ENCODE measurements at places on chromosomes 6 and 20. TPM values are rescaled to one million over a fixed set of nuclear protein-coding genes. Genes with fewer than 3 reads are reported as not detected.
A peak's percentile ranks its signal among the peaks of the same experiment; 100 is the strongest.

DNA sequence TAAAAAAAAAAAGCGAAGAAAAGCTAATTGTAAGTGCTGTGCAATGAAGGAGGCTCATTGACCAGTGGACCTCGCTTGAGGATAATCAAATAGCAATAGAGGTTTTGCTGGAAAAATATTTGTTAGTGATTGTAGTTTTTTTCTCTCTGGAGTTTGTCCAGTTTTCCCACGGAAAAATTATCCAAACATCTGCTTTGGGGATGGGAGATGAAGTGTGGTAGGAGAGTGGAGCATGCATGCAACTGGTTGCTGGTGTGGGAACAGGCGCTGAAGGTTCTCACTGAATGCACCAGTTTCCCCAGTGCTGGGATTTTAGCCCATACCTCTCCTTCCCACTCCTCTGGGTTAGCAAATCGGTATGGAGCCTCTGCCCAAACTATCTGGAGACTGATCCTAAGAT lies 281.7 kb upstream of the TAB2 start:
- no peak for DNase-seq

GRCh38 chr20:57467742-57468141 lies 57.2 kb downstream of the CTCFL start:
- DNase-seq = no peak

Gene CAGE1
- polyA plus RNA-seq = 0.14 TPM

Gene DAAM2
- polyA plus RNA-seq = 27.3 TPM

GRCh38 chr6:126235363-126235762 lies 104.6 kb upstream of the CENPW start:
- DNase-seq = no peak

Gene ENPP3
- polyA plus RNA-seq = 0.15 TPM

DNA sequence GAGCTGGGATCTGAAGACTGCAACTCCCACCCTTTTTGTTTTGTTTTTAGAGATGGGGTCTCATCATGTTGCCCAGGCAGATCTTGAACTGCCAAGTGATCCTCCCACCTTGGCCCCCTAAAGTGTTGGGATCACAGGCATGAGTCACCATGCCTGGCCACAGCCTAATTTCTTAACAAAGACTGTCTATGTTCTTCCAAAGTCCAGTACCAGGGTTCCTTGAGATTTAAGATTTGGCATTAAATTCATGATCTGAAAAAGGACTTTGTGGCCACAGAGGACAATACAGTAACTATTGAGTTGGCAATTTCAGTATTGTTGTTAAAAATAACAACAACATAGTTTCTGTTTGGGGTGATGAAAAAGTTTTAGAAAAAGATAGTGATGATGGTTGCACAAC lies 28.7 kb upstream of the BEND3 start:
- DNase-seq = no peak

GRCh38 chr6:100553243-100553642 lies 88.5 kb upstream of the SIM1 start:
- no peak for DNase-seq

GRCh38 chr20:46357030-46357514 lies 48.8 kb upstream of the CDH22 start:
- DNase-seq = no peak

Gene ADGRF4
- not detected for polyA plus RNA-seq

Gene PTPRK
- polyA plus RNA-seq = 19.0 TPM

GRCh38 chr6:33849500-33850075 lies 45.8 kb upstream of the MLN start:
- no peak for DNase-seq

- no peak for DNase-seq
These were observed 988.7 kb downstream of the KIF16B start for GRCh38 chr20:15584507-15584906.

Gene EMILIN3
- polyA plus RNA-seq = 26.6 TPM

DNA sequence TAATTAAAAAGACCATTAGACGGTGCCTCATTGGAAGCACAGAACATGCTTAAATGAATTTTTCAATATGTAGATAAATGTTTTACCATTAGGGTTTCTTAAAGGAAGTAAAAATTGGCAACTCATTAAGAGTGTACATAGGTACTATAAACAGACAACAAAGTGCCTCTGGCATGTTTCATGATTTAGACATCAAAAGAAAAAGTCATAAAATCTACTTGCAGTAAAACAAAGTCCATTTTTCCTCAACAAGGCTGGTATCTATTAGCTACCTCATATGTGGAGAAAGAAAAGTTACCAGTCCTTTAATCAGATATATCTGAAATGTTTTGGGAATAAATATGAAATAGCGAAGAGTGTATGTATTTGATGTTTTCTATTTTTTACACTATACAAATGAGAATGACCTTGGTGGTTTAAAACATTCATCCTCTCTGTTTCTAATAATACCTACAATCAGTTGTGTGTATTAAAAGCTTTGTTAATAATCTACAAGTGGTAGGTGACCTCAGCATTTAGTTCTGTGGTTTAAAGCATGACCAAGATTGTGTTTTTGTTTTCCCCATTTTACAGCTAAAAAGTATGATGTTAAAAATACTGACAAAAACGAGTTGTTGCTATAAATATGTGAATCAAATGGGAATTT lies 87.5 kb downstream of the HDGFL1 start:
- no peak for DNase-seq

DNA sequence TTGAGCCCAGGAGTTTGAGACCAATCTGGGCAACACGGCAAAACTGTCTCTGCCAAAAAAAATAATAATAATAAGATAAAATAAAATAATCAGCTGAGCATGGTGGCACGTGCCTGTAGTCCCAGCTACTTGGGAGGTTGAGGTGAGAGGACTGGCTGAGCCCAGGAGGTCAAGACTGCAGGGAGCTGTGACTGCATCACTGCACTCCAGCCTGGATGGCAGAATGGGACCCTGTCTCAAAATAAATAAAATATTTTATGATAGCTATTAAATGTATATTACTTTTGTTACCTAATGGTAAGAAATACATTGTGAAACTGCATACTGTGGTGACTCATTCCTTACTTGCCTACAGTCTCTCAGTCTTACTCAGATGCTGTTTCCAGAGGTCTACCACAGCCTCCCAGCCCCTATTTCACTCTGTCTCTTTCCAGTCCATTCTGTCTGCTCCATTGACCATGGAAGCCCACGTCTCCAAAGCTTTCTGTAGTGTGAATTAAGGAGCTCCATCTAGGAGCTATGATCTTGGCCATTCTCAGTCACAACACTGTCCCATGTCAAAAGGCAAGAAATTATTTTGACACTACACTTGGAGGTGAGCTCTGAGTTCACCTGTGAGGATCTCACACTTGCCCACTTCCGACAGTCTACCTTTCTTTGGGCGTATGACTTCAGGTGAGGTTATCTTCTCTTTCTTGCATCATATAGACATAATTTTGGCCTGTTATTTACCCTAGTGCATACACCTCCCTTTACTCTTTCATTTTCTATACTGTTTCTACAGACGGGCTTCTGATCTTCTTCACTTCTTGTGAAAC lies 22.4 kb upstream of the SNX9 start:
- DNase-seq = no peak

GRCh38 chr6:148840256-148840655 lies 93.4 kb downstream of the UST start:
- DNase-seq = no peak

Gene DLK2
- 4.3 TPM for polyA plus RNA-seq

Gene DEFB125
- polyA plus RNA-seq = not detected

DNA sequence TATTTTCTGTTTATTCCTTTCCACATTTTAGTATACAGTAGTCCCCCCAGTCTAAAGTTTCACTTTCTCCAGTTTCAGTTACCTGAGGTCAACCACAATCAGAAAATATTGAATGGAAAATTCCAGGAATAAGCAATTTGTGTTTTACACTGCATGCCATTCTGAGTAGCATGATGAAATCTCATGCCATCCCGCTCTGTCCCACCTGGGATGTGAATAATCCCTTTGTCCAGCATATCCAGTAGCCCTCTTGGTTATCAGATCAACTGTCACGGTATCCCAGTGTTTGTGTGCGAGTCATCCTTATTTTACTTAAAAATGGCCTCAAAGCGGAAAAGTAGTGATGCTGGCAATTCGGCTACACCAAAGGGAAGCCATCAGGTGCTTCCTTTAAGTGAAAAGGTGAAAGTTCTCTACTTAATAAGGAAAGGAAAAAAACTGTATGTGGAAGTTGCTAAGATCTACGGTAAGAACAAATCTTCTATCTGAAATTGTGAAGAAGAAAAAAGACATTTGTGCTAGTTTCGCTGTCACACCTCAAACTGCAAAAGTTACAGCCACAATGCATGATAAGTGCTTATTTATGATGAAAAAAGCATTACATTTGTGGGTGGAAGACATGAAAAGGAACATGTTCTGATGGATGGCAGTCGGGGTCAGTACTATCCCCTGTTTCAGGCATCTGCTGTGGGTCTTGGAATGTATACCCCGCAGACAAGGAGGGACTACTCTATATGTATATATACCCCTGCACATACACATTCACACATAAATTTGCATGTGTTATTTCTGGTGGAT lies 11.3 kb downstream of the NOX3 start:
- DNase-seq = no peak

- peak; percentile 47 for DNase-seq
These were observed 27.9 kb downstream of the PPARD start for GRCh38 chr6:35370124-35370741.

DNA sequence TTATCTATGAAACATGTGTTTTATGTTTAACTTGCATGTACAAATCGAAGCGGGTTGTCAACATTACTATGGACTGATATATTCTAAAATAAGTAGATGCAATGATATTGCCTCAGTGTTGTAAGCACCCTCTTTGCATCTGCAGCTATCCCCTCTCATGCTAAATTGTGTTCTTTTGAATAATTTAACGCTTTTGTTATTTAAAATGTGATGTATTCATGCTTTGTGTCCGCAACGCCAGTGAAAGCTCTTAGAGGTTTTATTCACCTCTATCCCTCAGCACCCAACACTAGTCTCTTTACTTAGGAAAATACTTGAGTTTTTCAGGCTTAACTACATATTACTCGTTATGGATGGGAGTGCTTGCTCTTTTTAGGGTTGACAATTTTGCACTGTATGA lies 173.7 kb upstream of the ID4 start:
- DNase-seq = no peak

DNA sequence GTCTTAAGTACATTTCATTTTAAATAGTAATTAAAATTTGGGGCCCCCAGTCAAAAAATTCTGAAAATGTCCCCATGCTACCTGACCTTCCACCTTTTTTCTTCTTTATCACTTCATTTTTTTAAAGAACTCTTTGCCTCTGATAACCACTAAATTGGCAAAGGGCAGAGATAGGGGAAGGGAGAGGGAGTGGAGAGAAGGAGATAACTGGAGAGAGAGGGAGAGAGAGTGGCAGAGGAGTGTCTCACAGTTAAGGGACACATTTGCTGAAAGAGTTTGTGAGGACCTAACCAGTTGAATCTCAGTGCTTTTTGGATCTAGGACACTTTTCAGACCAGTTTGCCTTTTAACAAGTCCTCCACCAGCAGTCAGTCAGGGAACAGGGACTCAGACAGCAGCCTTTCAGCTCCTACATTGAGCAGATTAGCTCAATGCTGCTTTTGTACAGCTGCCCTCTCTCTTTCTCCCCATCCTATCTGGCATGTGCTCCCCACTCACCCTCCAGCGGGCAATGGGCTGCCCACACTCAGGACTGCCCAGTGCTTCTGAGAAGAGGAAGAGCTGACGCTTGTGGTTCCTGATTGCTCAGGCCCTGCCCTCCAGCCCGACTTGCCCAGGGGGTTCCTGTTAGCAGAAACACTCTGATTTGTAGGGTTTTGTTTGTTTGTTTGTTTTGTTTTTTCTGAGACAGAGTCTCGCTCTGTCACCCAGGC lies 14.4 kb downstream of the ARMC2 start:
- DNase-seq = no peak

DNA sequence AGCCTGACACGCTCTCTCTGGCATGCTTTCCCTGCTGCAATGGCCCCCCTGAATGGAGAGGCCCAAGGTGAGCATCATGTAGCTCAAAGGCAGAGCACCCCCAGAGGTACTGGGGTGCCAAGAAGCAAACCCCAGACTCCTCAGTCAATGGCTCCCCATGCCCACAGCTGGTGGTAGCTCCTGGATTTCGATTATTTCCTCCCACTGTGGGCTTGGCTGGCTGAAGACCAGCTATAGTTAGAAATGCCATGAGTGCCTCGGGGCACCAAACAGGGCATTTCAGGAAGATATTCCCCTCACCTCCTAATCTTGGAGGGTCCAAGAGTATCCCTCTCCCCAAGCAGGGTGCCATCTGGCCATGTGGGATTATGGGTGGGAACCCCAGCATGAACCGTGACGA lies 16.8 kb downstream of the MAP1LC3A start:
- no peak for DNase-seq

Gene FKBP1C
- 0.17 TPM for polyA plus RNA-seq

GRCh38 chr6:158068156-158068892 lies 86.7 kb downstream of the SYNJ2 start:
- DNase-seq = no peak

- no peak for DNase-seq
These were observed 338.7 kb upstream of the ARID1B start for GRCh38 chr6:156438350-156438923.

- peak; percentile 93 for DNase-seq
These were observed 118.1 kb downstream of the CEBPB start for GRCh38 chr20:50308513-50309279.

DNA sequence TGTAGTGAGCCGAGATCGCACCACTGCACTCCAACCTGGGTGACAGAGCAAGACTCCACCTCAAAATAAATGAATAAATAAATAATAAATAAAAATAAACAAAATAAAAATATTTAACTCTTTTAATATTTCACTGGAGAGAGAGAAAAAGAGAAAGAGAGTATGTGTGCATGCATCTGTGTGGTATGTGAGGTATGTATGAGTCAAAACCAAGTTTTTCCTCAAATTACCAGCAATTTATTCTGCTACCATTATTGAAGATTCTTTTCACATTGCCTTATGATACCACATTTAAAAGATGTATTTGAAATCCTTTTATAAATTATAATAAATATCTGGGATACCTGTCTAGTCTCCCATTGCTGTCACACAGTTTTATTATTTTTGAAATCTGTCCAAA lies 122.1 kb downstream of the CD164 start:
- DNase-seq = no peak

Gene HELZ2
- 5.7 TPM for polyA plus RNA-seq

- no peak for DNase-seq
These were observed 495.4 kb upstream of the SOX4 start for GRCh38 chr6:21098134-21098533.

GRCh38 chr20:38313676-38314075 lies 9.7 kb downstream of the BPI start:
- no peak for DNase-seq

Gene IL20RA
- polyA plus RNA-seq = 24.6 TPM

Gene TMEM200A
- 20.7 TPM for polyA plus RNA-seq

Gene ULBP3
- polyA plus RNA-seq = 2.4 TPM

DNA sequence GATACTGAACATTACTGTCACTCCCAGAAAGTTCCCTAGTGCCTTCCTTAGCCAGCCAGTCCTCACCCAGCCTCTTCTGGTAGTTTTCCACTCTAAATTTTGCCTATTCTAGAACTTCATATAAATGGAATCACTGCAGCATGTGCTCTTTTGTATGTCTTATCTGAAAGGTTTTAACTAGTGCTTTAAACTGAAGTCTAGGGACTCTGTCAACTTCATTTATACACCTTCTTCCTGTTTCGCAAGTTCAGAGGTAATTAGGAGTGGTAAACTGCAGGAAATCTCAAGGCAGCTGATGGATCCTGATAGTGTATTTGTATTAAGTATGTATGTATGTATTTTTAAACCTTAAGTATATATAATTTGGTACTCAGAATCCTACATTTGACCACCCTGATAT lies 94.3 kb downstream of the TCP11 start:
- no peak for DNase-seq

- DNase-seq = peak; percentile 62
These were observed 57.6 kb upstream of the FOXP4 start for GRCh38 chr6:41488433-41489119.

All from muscle of back (tissue), 13 donors.